Activated naive CD8-positive, alpha-beta T cell treated with anti-CD3 and anti-CD28 coated beads for 36 hours (primary cell): ENCODE measurements at places on chromosomes 12 and 14. TPM values are rescaled to one million over a fixed set of nuclear protein-coding genes. Genes with fewer than 3 reads are reported as not detected.
A peak's percentile ranks its signal among the peaks of the same experiment; 100 is the strongest.

- no peak for DNase-seq
Measured at GRCh38 chr12:117430246-117430645, 68.8 kb upstream of the NOS1 start.

- no peak for DNase-seq
Measured at GRCh38 chr12:126384026-126384564, 1318.9 kb downstream of the AACS start.

- DNase-seq: no peak
Measured at GRCh38 chr12:64790166-64790565, 31.0 kb upstream of the GNS start.

DNA sequence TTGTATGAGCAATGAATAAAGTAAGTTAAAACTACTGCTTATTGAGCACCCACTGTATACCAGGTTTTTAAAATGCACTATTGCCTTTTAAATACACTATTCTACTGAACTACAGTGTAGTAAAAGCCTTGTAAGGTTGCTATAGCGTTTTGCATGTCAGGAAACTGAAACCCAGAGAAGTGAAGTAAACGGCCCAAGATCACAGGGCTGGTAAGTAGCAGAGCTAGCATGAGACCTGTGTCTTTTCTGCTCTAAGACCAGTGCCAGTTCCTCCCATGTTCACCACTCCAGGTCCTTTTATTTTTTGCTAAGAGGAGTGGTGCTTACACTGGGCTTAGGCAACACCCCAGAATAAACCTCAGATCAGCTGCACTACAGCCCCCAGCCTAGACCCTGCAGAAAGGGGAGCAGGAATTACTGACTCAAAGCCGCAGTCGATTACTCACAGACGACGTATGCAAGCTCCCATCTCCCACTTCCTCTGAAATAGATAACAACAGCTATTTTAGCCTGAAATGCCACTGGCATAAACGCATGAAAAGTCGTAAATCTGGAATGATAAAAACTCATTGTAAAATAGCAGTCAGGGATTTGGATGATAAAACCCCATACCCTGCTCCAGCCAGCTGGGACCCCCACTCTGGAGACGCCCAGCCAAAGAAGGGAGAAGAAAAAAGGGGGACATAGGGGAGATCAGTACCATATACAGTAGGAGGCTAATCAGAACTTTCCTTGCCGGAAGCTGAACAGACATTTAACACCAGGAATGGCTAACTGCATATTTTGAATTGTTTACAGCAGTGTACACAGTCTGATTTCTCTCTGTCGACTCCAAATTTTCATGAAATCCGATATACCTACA is 108.3 kb downstream of the NUAK1 start:
- DNase-seq: no peak

DNA sequence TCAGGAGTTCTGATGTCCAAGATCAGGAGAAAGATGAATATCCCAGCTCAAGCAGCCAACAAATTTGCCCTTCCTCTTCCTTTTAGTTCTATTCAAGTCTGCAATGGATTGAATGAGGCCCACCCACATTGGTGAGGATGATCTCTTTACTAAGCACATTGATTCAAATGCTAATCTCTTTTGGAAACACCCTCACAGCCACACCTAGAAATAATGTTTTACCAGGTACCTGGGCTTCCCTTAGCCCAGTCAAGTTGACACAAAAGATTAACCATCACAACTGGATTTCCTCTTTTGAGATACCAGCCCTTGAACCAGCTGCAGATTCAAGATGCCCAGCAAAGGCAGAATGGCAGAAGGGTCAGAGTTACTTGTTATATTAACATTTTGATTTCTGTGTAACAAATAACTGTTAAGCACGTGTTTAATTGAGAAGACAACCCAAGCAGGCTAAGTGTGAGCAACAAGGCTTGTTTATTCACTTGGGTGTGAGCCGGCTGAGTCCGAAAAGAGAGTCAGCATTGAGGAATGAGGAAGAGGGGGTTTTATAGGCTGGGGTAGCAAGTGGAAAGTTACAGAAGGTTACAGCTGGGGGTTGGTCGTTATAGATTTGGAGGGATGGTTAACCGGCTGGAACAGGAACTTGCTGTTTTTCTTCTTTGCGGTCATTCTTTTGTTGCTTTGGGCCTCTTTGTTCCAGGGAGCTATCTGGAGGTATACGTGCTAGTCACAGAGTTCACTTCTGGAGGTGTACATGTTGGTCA is 180.3 kb downstream of the EMP1 start:
- DNase-seq: no peak

GRCh38 chr12:13028825-13029570 is 15.2 kb upstream of the FAM234B start:
- no peak for DNase-seq

The IL22 gene
- 0.64 TPM for total RNA-seq

GRCh38 chr14:105256292-105256960 is 8.1 kb downstream of the BTBD6 start:
- no peak for DNase-seq

- DNase-seq: no peak
Measured at GRCh38 chr12:101749657-101750056, 10.4 kb upstream of the SYCP3 start.

DNA sequence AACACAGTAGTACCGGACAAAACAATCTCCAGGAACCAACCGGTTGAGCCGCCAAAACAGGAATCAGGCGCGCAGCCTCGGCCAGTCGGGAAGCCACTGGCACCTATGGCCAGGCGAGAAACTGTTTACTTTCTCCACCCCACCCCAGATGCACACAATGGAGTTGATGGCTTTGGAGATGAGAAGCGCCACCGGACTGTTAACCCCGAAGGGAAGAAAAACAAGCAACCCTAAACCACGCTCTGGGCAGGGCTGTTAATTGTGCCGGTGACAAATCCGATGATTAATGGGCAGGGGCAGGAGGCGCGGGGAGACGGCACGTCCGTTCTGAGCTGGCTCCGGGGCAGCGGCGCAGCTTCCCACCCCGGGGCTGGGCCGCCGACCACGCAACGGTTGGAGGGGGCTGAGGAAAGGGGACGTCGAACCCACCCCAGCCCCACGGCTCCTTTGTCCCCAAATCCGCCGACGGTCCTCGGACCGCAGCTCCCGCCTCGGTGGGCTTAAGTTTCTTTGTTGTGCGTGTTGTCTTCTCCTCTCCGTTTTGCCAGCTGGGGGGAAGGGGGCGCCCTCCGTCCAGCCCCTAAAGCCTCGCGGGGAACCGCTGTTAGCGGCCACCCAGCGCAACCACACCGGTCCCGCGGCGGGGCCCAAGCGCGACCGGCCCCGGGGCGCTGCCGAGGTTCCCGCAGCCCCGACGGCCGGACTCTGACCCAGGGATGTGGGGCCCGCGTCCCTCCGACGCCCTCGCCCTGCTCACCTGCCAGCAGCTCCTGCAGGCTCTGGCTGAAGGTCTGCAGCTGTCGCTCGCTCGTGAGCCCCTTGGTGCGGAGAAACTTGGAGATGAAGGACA is 790 bp downstream of the BTG1 start:
- DNase-seq: peak; percentile 46

GRCh38 chr12:69392179-69392928 is 32.8 kb downstream of the YEATS4 start:
- DNase-seq: no peak

The PAX9 gene
- not detected for total RNA-seq

GRCh38 chr12:124549629-124550028 is 17.8 kb downstream of the NCOR2 start:
- no peak for DNase-seq

The A2M gene
- total RNA-seq: not detected

The OR4K1 gene
- total RNA-seq: not detected

The NRIP2 gene
- not detected for total RNA-seq

- DNase-seq: no peak
Measured at GRCh38 chr14:24390701-24391468, 7.9 kb upstream of the NYNRIN start.

The NID2 gene
- not detected for total RNA-seq

DNA sequence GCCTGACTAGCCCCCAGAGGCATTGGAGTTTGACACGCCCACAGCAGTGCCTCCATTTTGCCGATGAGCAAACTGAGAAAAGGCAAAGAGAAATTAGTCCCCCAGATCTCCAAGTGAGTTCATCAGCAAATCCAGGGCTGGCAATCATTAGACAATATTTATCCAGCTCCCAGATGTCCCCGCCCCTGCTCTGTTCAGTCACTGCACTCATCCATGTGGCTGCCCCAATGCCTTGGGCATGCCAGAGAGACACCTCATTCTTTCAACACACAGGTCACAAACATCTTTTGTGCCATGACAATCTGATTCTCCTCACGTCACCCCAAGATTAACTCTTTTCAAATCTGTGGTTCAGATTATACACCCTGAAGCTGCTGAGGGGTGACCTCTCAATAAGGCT is 43.5 kb downstream of the DPF3 start:
- DNase-seq: no peak

GRCh38 chr12:91947459-91947858 is 198.2 kb downstream of the BTG1 start:
- DNase-seq: no peak

DNA sequence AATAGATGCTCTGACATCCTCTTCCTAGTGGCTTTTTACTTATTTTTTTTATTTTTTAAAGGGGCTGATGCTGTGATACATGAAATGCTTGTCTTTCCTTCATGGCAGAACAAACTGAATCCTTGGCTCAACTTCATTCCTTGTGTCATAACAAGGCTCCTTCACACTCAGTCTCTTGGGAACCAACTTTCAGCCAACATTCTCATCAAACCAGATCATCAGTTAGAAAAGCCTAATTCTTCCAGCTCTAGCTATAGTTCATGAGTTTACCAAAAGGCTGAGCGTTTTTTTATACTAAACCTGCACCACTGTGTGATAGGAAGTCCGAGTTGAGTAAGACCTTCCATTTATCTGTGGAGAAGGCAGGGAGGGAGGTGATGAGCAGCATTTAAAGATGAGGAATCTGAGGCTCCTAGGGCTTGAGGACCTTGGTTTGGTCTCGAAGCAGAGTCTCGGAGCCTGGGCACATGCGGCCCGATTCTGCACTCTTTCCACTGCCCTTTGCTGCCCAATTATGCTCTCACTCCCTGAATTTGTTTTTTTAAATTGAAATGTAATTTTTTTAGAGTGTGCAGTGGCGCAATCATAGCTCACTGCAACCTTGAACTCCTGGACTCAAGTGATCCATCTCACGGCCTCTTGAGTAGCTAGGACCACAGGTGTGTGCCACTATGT is 8.2 kb downstream of the GPRC5D start:
- no peak for DNase-seq

DNA sequence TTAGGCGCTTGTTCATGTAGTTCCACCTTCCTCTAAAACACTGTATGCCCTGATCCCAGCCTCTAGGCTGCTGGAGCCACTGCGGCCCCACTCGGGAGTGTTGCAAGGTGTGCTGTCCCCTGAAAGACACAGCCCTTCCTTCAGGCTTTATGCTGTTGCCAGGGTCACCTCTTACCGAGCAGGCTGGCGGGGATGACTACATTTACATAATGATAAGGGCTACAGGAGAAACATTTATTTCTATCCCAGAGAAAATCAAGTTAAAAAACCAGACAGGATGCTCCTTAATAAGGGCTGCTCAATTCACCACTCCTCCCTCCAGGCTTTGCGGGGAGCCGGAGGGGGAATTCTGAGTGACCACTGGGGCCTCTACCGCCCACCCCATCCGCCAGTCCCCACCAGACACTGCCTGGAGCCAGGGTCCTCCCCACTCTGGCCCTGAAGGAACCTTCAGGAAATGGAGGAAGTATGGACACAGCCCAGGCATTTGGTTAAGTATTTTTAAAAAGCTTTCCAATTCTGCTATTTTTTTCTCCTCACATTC is 200.6 kb downstream of the TTC7B start:
- no peak for DNase-seq

The ANG gene
- total RNA-seq: 1.3 TPM

- no peak for DNase-seq
Measured at GRCh38 chr12:45468751-45469615, 253.1 kb downstream of the ANO6 start.

GRCh38 chr12:69513297-69513696 is 43.1 kb downstream of the FRS2 start:
- no peak for DNase-seq

The BCL11B gene
- total RNA-seq: 40.3 TPM

- no peak for DNase-seq
Measured at GRCh38 chr12:92342574-92342973, 196.9 kb upstream of the BTG1 start.

DNA sequence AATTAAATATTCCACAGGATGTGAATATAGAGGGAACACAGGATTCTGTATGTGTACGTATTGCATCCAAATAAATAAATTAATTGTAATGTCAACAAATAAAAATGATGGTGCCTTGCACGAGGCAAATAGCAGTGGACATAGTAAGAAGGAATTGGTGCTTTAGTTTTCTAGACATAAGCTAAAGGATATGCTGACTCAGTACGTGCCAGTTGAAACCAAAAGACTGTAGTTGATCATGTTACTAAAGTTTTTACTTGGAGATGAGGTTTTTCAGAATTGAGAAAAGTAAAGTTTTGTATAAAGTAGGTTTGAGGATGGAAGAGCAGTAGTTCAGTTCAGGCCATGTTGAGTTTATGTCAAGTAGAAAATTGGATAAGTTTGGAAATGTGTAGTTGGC is 807.2 kb downstream of the SLC16A7 start:
- no peak for DNase-seq

DNA sequence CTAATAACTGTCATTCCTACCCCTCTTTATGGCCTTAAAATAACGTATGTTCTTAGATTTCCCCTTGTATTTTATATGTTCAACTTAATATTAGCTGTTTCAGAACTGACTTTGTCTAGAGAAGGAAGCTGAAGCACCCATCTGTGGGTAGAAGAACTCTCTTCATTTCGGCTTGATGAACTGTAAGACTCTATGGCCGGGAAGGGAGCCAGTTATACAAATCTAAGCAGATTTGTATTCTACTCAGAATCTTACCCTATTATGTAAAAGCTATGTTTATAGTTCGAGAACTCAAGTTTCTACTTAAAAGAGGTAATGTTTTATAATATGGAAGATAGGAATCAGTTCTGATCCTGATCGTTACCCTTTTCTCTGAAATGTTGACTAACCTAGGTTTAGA is 390.9 kb upstream of the PRICKLE1 start:
- no peak for DNase-seq

- no peak for DNase-seq
Measured at GRCh38 chr12:5648692-5649359, 216.9 kb downstream of the NTF3 start.

DNA sequence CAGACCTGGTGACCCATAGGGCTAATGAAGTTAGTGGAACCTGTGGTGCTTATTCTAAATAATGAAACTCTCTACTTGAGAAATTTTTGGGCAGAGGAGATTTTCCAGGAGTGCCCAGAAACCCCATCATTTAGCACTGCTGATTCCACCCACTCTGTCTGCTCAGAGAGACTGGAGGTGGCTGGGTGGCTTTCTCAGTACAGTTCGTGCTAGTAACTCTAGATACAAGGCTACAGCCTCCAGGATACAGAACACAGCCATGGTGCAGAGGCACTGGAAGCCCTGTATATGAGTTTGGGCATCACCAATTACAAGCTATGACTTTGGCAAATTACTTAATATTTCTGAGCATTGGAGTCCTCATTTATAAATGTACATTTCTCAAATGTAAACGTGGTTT is 32.4 kb downstream of the CCDC177 start:
- no peak for DNase-seq

- DNase-seq: no peak
Measured at GRCh38 chr14:99116741-99117295, 155.2 kb downstream of the BCL11B start.

The ESR2 gene
- 0.95 TPM for total RNA-seq

GRCh38 chr12:43066471-43066870 is 476.9 kb upstream of the PRICKLE1 start:
- DNase-seq: no peak
